Kidney capillary endothelial cell (primary cell): ENCODE measurements at places on chromosomes 6 and 20.

DNA sequence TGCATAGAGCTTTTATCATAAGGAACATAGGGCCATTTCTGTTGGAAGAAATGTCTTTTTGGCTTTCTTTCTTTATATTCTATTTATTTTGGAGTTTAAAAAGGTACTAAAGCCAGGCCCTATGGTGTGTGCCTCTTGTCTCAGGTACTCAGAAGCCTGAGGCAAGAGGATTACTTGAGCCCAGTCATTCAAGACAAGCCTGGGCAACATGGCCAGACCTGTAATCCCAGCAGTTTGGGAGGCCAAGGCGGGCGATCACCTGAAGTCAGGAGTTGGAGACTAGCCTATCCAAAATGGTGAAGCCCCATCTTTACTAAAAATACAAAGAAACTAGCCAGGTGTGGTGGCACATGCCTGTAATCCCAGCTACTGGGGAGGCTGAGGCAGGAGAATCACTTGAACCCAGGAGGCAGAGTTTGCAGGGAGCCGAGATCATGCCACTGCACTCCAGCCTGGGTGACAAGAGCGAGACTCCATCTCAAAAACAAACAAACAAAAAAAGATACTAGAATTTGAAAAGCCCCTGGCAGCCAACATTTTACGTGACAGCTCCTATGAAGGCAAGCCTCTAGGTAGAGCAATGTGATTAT, 80.0 kb downstream of the CBFA2T2 start:
- DNase-seq: no peak

DNA sequence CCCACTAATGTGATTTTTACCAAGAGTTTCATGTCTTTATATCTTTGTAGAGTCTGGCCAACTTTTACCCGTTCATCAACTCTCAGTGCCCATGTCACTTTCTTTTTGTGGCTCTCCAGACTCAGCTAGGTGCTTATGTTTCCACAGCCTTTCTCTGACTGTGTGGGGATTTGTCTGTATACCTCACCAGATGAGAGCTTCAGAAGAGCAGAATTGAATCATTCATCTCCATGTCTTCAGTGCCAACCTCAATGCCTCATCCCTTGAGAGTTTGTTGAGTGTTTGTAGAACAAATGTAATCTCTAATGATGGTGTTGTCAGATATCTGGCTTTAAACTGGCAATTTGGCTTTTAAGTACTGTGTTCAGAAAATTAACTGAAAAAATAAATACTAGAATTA, 16.8 kb upstream of the CCN2 start:
- DNase-seq: no peak

DNA sequence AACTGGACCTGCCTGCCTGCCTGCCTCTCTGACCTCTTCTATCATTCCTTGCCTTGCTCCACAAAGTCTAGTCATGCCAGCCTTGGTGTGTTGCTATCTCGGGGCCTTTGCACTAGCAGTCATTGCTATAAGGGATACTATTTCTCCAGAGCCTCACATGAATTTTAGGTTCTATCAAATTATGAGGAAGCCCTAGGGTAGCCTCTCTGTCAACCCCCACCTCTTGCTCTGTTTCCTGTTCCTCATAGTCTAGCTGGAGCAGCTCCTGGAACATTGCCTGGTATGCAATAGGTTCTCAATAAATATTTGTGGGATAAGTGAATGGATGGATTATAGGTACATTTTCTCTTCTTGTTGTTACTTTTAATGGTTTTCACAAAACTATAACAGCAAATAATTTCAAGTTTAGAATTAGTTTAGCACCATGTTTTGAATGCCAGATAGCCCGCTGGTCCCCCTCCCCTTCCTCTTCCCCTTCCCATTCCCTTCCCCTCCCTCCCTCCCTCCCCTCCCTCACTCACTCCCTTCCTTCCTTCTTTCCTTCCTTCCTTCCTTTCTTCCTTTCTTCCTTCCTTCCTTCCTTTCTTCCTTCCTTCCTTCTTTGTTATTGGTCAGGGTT, 46.9 kb upstream of the DTNBP1 start:
- no peak for DNase-seq

- DNase-seq: no peak
Measured at GRCh38 chr6:90691823-90692222, 105.0 kb upstream of the MAP3K7 start.
